ENCODE measurements at places on chromosomes 4 and X.
A peak's percentile ranks its signal among the peaks of the same experiment; 100 is the strongest.

DNA sequence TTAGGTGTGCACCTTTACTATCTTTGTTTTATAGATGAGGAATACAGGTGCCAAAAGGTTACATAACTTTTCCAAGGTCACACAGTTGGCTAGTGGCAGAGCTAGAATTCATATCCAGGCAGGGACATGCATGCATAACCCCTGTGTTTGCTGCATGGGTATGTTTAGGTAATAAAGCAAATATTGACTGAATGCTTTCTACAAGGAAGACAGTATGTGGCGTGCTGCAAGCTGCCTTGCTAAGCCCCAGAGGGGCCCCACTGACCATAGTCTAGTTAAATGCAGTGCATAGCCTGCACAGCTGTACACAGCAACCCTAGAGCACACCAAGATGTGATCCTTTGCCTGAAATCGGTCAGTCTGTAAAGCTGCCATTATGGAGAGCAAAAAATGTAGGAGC lies 320.5 kb upstream of the IGFBP7 start:
- no peak for DNase-seq

GRCh38 chr4:84870398-84871163 lies 95.9 kb downstream of the WDFY3 start:
- peak; percentile 85 for DNase-seq

DNA sequence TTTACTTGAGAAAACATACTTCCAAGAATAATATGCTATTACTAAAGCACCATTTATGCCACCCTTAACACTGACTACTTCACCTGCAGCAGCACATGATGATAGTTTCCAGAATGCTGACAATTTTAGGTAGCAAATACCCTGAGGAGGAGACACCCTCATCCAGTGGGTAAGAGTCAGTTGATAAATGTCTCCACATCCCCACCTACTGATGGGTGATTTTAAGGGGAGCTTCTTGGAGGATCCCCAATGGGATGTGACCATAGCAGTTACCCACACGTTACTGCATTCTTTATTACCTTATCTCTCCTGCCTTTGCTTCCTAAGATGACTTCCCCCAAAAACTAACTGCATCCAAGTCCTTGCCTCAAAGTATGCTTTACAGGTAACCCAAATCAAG lies 131.2 kb upstream of the SMARCAD1 start:
- no peak for DNase-seq

- DNase-seq, result peak; percentile 94
Measured at GRCh38 chr4:169272265-169272886, 1.6 kb upstream of the SH3RF1 start.
